ENCODE measurements at places on chromosomes 11 and 22.

DNA sequence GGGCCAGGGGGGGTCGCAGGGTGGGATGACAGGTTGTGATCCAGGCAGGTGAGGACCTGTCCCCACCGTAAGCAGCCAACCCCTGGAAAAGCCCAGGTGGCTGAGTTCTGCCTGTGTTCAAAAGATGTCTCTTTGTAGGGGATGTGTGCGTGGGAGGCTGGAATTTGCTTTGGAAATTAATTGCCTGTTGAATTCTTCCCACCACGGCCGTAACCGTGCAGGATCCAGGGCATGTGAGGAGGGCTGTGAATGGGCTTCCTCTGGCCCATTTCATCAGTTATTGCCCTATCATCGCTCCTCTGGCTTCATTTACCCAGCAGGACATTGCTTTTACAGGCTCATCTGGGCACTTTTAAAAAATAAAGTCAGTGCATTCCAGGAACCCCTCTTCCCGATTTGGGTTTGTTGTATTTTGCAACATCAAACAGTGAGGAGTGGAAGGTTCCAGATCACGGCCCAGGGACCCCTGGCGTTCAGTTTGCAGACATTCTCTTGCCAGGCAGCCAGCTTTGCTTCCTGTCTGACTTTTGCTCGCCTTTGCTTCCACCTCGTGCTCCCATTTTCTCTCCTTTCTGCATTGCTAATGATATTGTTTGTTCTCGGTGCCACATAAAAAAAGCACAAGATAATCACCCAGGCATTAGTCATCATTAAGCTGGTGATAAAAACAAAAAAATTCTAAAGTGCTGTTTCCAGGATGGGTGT is 1306.6 kb downstream of the BRD1 start:
- no peak for DNase-seq
- peaks cover 4% of the 10 kb centered on the region for H3K27me3 ChIP-seq
- H3K4me3 ChIP-seq: no peak overlapping the region
- H3K4me1 ChIP-seq: no peaks in the 10 kb centered on the region
- H3K27ac ChIP-seq: no peak overlapping the region
- no peaks in the 10 kb centered on the region for H3K36me3 ChIP-seq

DNA sequence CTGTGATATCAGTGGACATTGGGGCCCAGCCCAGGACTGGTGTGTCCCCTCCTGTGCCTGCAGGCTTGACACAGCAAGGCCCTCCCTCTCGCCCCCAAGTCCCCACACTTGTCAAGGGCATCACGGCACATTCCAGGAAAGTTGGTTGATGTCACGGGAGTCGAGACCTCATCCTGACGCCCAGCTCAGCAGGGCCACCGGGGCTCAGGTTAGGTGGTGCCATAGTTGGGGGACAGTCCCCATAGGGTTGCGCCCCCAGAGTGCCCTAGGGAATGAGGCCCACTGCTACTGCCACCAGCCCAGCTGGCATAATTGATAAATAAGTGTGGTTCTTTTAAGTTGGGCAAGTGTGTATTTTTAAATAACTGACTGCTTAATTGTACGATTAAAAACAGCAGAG is 28.3 kb upstream of the GRAMD4 start:
- H3K27me3 ChIP-seq: no peaks in the 10 kb centered on the region
- H3K4me1 ChIP-seq: peaks cover 22% of the 10 kb centered on the region
- H3K27ac ChIP-seq: peak overlapping the region; percentile 87
- H3K36me3 ChIP-seq: peaks cover 3% of the 10 kb centered on the region
- DNase-seq: no peak

DNA sequence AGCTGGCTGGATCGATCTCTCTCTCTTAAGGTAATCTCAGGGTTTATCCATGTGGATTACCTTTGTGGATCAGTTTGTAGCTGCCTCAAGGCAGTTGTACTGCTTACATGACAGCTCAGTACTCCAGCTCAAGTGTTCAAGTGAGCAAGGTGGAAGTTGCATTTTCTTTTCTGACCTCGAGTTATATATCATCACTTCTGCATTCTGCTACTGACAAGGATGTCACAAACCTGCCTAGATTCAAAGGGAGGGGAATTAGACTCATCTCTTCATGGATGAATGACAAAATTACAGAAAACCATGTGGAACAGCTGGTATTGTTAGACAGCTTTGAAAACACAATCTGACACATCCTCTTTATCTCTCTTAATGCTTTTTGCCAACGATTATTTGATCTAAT is 6.1 kb upstream of the TCN2 start:
- H3K27me3 ChIP-seq: no peaks in the 10 kb centered on the region
- DNase-seq: no peak
- no peaks in the 10 kb centered on the region for H3K36me3 ChIP-seq
- H3K27ac ChIP-seq: no peak overlapping the region
- peaks cover 5% of the 10 kb centered on the region for H3K4me1 ChIP-seq

DNA sequence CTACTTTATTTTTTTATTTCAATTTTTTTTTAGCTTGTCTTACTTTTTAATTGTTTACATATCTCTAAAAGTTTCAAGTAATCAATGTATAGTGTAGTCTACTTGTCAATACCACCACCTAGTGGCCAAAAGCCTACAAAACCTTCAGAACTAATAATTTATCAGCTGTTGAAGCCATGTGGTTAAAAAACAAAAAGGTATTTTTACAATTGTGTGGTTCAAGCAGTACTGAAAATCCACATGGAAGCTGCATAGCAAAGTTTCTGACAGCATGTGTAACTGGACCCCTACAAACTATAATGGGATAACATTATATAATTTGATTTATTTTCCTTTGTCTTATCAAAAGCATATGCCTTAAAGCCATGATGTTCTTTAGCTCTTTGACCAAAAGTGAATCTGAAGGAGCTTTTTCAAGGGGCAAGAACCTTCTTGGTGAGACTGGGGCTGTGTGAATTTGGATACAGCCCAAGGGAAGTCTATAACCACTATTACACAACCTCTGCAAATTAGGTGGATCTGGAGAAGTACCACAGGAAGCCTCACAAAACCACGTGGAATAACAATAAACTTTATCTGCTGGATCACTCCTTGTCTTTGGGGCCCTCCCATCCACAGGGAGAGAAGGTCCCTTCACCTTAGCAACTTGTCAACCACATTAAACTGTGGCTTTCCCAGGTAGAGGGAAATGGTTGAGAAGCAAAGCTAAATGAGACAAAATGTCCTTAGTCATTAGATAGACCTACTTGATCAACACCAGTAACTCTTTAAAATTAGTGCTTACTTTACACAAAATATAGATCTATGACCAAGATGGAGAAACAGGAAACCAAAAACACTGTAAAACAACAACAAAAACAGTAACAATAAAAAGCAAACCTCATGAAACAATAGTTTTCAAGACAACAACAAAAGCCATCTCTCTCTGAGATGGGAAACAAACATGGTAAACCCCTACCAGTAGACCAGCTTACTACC is 9.9 kb downstream of the NARS2 start:
- peak overlapping the region; percentile 57 for H3K27ac ChIP-seq
- H3K4me3 ChIP-seq: no peak overlapping the region
- peaks cover 7% of the 10 kb centered on the region for H3K4me1 ChIP-seq
- peak; percentile 61 for DNase-seq

DNA sequence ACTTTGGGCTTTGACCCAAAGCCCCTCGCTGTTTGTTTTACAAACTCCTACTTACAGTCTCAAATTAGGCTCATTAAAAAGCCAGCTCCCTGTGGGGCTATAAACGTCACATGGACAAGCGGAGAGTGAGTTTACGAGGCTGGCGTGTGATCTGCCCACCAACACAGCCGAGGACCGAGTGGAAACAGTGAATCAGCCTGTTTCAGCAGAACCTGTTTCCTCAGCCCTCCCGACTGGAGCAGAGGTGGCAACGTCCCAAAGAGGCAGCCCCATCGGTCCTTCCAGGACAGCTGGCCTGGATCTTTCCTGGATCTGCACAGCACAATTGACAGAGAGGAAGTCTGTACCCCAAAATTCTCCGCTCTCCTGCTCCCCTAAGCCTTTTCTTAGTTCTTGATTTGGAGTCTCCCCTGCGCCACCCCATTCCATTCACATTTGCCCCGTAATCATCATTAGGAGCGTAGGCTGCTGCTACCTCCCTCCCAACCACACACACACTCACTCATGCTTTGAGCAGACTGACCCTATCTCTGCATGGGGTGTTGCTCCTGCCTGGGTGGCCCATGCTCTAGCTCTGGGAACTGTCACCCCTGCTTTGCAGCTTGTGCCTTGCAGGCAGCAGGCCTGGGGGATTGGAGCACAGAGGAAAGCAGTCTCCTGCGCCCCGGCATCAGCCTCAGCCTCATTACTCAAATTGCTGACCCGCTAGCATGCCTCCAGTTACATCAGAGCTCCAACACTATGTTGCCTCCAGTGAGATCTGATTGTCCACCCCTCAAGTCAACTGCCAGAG is 117.8 kb downstream of the NAT10 start:
- no peak overlapping the region for H3K4me3 ChIP-seq
- no peaks in the 10 kb centered on the region for H3K27me3 ChIP-seq
- no peak overlapping the region for H3K27ac ChIP-seq
- H3K4me1 ChIP-seq: no peaks in the 10 kb centered on the region
- peaks cover 6% of the 10 kb centered on the region for H3K36me3 ChIP-seq
- DNase-seq: no peak

- H3K36me3 ChIP-seq: peaks cover 4% of the 10 kb centered on the region
- H3K4me3 ChIP-seq: no peak overlapping the region
- H3K27me3 ChIP-seq: no peaks in the 10 kb centered on the region
- DNase-seq: no peak
- peaks cover 35% of the 10 kb centered on the region for H3K4me1 ChIP-seq
These were observed 60.2 kb upstream of the CHRM4 start for GRCh38 chr11:46451759-46452158.

GRCh38 chr11:123033895-123034294 is 28.0 kb downstream of the HSPA8 start:
- H3K4me3 ChIP-seq: no peak overlapping the region
- H3K36me3 ChIP-seq: no peaks in the 10 kb centered on the region
- no peak for DNase-seq
- no peaks in the 10 kb centered on the region for H3K4me1 ChIP-seq

GRCh38 chr11:29679996-29680395 is 336.8 kb downstream of the KCNA4 start:
- no peaks in the 10 kb centered on the region for H3K36me3 ChIP-seq
- H3K4me1 ChIP-seq: no peaks in the 10 kb centered on the region
- no peaks in the 10 kb centered on the region for H3K27me3 ChIP-seq
- no peak for DNase-seq
- no peak overlapping the region for H3K27ac ChIP-seq

- no peak overlapping the region for H3K4me3 ChIP-seq
- no peak overlapping the region for H3K27ac ChIP-seq
- peaks cover 9% of the 10 kb centered on the region for H3K27me3 ChIP-seq
- no peaks in the 10 kb centered on the region for H3K4me1 ChIP-seq
- DNase-seq: no peak
- no peaks in the 10 kb centered on the region for H3K36me3 ChIP-seq
These were observed 98.2 kb downstream of the LDLRAD3 start for GRCh38 chr11:36041988-36042611.

DNA sequence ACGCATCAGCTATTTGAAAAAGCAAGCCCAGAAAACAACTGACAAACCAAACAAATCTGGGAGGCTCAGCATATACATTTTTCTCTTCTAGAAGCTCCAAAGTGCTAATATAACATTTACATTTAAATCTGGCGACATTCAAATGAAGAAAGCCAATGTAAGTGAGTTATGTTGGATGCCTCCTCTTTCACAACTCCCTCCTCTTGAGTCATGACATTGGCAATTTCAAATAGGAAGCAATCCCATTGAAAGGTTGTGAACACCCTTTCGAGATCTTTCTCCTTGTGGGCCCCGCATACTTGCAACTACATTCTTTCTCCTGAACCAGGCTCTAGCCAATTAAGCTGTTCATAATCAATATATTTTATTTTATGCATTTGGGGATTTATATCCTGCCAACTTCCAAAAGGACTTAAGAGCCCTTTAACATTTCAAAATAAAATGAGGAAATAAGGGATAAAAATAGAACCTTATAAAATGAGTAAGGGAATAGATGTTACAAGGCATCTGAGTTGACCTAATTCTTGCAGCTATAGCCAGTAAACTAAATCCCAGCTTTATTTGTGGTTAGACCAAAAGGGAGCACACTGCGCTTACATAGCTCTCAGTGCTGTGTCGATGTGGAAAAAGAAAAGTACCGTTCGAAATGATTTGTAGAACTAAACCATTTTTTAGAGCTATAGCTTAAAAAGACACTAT is 129.5 kb upstream of the SESN3 start:
- no peak overlapping the region for H3K4me3 ChIP-seq
- no peaks in the 10 kb centered on the region for H3K4me1 ChIP-seq
- DNase-seq: no peak
- no peaks in the 10 kb centered on the region for H3K36me3 ChIP-seq
- H3K27ac ChIP-seq: no peak overlapping the region

GRCh38 chr22:44925465-44926123 is 84.2 kb downstream of the PHF21B start:
- no peak overlapping the region for H3K27ac ChIP-seq
- H3K27me3 ChIP-seq: peaks cover 6% of the 10 kb centered on the region
- peaks cover 3% of the 10 kb centered on the region for H3K36me3 ChIP-seq
- no peak for DNase-seq
- H3K4me3 ChIP-seq: no peak overlapping the region

DNA sequence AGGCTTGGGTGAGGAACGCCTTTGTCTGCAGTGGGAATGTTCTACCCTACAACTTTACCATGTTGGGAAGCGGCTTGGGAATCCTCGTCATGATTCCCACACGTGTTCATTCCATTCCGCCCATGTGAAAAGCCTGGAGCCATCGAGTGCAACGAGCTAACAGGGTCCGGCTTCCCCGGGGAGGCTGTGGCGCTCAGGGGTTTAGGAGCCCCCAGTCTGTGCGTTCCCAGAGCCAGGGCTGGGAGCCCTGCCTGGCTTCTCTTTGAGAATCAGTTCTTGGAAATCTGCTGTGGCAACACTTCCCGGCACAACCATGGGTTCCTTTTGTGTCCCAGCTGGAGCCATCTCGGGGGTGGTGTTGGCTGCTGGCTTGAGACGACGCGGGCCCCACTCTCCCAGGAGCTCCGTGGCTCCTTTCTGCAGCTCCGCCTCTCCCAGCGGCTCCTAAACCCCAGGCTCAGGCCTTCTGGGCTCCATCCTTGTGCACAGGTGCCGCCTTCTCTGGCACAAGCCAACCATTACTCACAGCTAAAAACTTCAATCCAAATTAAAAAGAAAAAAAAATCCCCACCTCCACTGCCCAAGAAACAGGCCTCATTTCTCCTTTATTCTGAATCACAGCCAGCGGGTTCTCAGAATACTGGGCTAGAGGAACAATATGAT is 18.7 kb upstream of the PPFIA1 start:
- no peaks in the 10 kb centered on the region for H3K36me3 ChIP-seq
- H3K4me3 ChIP-seq: no peak overlapping the region
- H3K27ac ChIP-seq: no peak overlapping the region
- DNase-seq: no peak

GRCh38 chr22:50146439-50147238 is 23.9 kb upstream of the PANX2 start:
- no peak for DNase-seq
- no peaks in the 10 kb centered on the region for H3K36me3 ChIP-seq
- H3K27ac ChIP-seq: no peak overlapping the region
- peaks cover 59% of the 10 kb centered on the region for H3K27me3 ChIP-seq
